Tibial nerve (tissue), 4 donors: ENCODE measurements at places on chromosomes 11 and 22.

GRCh38 chr11:106076171-106076918 lies 802 bp downstream of the KBTBD3 start:
- peak; percentile 9 for DNase-seq

GRCh38 chr11:62804310-62805075 lies 747 bp downstream of the NXF1 start:
- DNase-seq = no peak

- no peak for DNase-seq
These were observed 13.4 kb downstream of the PITPNB start for GRCh38 chr22:27905653-27906052.

- no peak for DNase-seq
These were observed at the start of gene EPS8L2 for GRCh38 chr11:705646-706438. Gene EPS8L2, plus strand, starts transcription at chr11:706231. Its CDS starts 3,177 bp downstream, at chr11:709408.
